Activated gamma-delta T cell (primary cell): ENCODE measurements at places on chromosomes 1 and 21.
A peak's percentile ranks its signal among the peaks of the same experiment; 100 is the strongest.

DNA sequence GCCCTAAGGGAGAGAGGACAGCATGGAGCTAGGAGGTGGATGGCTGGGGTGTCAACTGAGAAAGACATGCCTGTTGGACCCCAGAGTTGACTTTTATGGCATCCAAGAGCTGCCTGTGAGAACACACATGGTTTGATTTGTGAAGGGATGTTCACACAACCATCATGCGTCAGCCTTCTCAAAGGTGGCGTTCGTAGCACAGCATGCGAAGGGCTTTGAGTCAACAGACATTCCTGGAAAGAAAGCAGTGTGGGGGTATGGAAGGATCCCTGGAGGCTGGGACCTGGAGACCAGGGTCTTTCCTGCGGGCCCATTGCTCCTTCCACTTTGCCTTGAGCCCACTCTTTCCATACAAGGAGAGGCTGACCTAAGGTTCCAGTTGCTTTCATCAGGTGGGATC lies 6.4 kb upstream of the WNT3A start:
- DNase-seq, result no peak

DNA sequence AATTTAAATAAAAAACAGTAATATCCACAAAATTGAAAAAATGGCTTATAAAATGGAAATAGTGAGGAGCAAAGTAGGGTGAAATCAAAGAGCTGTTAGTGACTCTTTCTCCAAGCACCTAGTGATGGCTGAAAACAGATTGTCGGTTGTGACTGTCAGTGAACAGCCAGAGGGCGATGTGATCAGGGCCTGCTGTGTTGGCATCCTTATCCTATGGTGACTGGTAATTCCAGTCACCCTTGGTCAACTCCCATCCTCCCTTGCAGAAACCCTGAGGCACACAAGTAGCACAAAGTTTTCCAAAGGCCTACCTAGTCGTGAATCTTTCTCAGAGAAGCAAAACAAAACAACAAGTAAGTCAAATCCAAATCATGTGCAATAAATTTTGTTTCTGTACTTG lies 599.8 kb upstream of the CXADR start:
- no peak for DNase-seq

GRCh38 chr1:1157033-1157365 lies 16.7 kb upstream of the TTLL10 start:
- no peak for DNase-seq

DNA sequence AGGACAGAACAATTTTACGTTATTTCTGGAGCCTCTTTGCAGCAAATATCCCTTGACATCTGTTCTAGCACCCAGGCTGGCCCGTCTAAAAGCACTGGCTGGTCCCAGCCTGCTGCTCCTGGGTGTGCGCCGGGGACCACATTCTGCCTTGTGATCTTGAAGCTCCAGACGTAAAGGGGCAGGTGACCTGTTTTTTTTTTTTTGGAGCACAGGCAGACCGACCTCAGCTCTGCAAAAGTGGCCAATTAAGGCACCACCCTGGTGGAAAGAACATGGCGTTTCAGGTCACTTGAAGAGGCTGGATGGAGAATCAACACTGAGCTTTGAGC lies 13.8 kb upstream of the CAMTA1 start:
- no peak for DNase-seq

GRCh38 chr1:183058851-183059502 lies 35.8 kb downstream of the LAMC1 start:
- no peak for DNase-seq

DNA sequence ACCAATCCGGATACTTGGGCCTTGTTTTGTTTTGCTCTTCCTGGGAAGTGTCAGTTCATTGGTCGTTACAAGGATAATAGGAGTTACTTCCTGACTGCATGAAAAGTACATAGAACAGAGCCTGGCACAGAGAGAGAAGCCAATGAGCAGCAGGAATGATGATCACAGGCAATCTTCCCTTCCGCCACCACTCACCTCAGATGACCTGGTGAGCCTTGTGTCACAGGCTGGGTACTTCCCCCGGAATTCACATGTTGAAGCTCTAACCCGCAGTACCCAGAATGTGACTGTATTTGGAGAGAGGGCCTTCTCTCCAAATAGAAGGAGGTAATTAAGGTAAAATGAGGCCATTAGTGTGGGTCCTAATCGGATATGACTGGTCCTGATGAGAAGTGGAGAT lies 18.8 kb upstream of the GPR137B start:
- DNase-seq, result no peak

GRCh38 chr1:151311589-151312331 lies 15.5 kb downstream of the PI4KB start:
- no peak for DNase-seq

GRCh38 chr1:183023146-183023600 lies at the start of gene LAMC1:
Gene LAMC1, plus strand, starts transcription at chr1:183023420. Its CDS starts 297 bp downstream, at chr1:183023717.
- DNase-seq, result no peak

GRCh38 chr1:178311164-178311563 lies 185.6 kb downstream of the CLEC20A start:
- no peak for DNase-seq

- no peak for DNase-seq
These were observed 15.0 kb downstream of the ALPL start for GRCh38 chr1:21524220-21524619.

GRCh38 chr1:160646711-160647328 lies at the start of gene SLAMF1:
Gene SLAMF1, minus strand, starts transcription at chr1:160647044. Its CDS starts 99 bp downstream, at chr1:160646945.
- DNase-seq, result no peak

- no peak for DNase-seq
These were observed 11.6 kb downstream of the PDE9A start for GRCh38 chr21:42665026-42665425.

DNA sequence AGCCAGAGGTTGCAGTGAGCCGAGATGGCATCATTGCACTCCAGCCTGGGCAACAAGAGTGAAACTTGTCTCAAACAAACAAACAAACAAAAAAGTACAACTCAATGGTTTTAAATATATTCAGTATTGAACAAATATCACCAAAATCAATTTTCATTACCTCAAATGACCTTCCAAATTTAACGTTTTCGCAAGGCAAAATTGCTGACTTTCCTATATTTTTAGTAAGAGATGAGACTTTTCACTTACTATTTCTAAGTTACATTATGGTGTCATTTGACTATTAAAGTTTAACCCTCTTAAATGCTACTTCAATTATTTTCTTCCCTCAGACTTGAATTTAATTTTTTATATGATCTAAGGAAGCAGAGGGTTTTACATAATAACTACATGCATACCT lies 23.0 kb upstream of the ABCB10 start:
- DNase-seq, result no peak

GRCh38 chr1:205473966-205474365 lies 18.1 kb upstream of the BLACAT1 start:
- DNase-seq, result no peak

DNA sequence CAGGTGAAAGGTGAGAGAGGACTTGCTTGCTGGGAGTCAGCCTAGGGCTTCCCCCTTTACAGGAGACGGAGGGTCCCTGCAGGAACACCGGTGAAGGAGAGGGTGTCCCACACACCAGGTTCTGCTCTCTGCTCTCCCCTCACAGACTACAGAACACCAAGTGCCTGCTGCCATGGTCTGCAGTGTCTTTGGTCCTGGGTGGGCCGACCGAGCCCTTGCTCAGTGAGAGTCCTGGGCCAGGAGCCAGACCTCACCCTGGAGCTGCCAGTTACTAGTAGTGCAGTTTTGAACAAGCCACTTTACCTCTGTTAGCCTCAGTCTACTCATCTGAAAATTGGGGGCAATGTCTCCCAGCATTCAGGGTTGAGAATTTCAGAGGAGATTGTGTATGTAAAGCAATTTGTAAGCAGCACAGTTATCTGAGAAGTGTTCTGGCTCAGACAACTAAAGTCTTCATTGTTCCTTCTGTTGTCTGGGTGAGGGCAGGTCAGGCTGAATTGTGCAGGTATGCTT lies 2.7 kb upstream of the IL6R start:
- DNase-seq, result no peak

DNA sequence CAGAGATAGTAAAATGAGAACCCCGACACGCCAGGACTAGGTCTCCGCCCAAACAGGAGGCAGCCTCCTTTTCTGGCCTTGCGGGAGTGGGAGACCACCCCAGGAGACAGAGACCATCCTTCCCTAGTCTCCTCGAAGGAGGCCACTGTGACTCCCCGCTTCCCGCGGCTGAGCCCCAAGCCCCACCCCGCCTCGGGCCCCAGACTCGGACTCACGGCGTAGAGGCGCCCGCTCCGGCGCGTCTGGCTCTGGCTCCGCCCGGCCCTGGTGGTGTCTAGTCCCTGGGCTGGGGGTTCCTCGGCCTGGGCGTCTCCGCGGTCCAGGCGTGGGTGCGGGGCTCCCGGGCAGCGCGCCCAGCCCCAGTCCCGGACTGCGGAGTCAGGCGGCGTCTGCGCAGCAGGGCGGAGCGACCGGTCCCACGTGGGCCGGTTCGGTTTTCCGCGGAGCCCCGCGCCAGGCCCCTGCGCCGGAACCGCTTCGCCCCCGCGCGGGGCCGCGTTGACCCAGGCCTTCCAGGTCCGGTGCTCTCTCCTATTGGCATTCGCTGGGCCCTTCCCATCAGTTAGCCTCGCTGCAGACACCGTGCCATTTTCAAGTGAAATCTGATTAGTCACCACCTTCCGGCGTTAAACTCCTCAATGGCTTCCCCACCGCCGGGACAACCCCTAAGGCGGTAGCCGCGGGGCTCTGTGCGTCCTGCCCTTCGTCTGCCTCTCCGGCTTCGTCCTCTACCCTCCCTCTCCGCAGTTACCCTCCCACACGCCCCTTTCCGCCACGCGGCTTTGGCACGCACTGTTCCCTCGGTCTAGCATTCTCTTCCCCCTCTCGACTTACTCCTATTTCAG lies at the start of gene C1orf216:
TSS of gene C1orf216 (minus strand) at position 393 of the 845 bp plus-strand sequence. CDS start 2,563 bp downstream, outside the sequence.
- peak; percentile 52 for DNase-seq

GRCh38 chr1:46301406-46301807 lies 2.0 kb downstream of the LRRC41 start:
- no peak for DNase-seq

DNA sequence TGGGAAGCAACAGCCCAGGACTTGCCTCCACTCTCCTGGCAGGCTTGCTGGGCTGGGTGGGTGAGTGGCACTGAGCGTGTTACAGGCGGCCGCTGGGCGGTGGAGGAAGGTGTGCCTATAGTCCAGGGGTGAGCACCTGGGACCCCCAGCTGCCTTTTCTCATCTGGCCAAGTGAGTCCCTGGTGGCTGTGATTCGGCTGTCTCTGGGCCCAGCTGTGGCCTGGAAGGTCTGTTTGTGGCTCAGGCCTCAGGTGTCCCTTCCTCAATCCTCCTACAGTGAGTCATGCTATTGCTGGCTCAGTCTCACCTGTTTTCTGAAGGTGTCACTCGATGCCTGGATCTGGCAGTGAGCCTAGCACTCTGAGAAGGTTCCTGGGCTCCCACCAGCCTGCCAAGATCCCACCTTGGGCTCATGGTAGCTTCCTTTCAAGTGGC lies 564.2 kb downstream of the PTPRU start:
- DNase-seq, result no peak

- DNase-seq, result no peak
These were observed 393.5 kb downstream of the SMYD3 start for GRCh38 chr1:246113555-246114095.

DNA sequence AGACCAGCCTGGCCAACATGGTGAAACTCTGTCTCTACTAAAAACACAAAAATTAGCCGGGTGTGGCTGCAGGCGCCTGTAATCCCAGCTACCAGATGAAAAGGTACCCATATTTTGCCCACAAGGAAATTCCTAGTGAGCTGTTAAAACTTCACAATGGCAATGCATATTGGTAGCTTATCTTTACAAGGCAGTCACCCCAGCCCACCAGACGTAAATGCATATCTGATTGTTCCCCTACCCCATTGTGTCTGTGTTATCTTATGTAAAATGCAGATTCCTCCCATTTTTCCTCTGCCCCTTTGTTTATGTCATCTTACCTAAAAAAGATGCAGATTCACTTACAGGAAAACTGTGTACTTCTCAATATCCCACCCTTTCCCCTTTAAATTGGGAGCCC lies 103.1 kb upstream of the SLC2A1 start:
- no peak for DNase-seq

DNA sequence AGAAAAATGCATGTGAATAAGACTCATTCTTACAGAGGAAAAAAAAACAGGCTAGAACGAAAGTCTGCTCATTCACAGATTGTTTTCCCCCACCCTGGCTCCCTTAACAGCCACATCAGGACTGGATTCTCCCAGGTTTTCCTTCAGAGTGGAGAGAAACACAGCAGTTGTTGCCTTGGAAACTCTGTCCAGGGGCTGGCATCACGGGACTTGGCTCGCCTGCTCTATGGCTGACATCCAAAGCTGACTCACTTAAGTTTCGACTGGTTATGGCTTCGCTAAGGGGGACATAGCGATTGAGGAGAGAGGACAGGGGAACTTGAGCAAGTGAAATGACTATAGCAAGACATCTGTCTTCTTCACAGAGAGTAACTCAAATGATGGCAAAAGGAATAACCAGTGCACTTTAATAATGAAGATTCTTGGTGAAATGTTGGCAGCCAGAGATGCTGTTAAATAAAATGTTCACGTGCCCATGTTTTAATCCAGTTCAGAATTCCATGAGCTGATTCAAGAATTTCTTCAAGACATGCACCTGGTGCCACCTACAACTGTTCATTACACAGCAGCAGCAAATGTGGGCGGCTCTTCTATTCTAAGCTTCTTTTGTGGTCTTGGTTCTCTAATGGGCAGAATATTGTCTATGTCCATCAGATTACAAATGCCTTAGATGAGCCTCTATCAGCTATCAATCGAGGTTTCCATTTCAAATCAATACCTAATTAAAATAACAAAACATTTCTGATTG lies 21.8 kb downstream of the MIS18A start:
- DNase-seq, result no peak

- no peak for DNase-seq
These were observed 10.4 kb upstream of the TMEM9 start for GRCh38 chr1:201164645-201165044.

DNA sequence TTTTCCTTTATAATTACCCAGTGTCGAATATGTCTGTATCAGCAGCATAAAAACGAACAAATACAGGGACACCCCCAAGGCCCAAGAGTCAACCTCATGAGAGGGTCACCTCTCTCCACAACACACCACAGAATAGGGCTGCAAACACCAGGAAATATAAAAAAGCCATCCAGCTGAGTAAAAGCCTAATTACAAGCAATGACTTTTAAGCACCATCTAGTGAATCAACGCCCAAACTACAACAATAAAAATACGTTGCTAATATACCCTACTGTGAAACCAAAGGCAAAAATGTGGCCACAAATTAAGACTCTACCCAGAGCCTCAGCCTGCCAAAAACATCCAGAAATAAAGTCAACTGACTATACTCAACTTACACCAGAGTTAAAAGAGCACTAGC lies 817.9 kb upstream of the NEGR1 start:
- no peak for DNase-seq

GRCh38 chr21:46078978-46079351 lies 18.9 kb upstream of the COL6A2 start:
- no peak for DNase-seq

DNA sequence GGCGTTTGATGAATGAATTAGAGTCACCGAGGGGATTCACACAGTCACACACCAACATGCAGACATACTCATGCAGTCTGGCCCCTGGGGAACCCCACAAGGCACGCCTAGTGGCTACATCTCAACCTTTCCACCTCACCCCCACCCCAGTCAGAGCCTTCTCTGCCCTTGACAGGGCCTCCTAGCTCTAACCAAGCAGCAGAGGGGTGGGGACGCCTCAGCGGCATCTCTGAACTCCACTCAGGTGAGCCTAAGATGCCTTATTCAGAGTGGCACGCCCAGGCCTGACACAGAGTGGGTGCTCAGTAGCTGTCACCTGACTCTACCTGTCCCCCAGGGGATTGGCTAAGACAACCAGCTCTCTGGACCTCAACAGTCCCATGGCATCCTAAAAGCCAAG lies 3.7 kb upstream of the SDC3 start:
- DNase-seq, result no peak
